Neural progenitor cell (in vitro differentiated cells): ENCODE measurements at places on chromosomes 12 and 14.

GRCh38 chr14:69137416-69137815 is 15.5 kb downstream of the DCAF5 start:
- no peak for DNase-seq

GRCh38 chr12:89991807-89992590 is 283.4 kb upstream of the ATP2B1 start:
- no peak for DNase-seq

DNA sequence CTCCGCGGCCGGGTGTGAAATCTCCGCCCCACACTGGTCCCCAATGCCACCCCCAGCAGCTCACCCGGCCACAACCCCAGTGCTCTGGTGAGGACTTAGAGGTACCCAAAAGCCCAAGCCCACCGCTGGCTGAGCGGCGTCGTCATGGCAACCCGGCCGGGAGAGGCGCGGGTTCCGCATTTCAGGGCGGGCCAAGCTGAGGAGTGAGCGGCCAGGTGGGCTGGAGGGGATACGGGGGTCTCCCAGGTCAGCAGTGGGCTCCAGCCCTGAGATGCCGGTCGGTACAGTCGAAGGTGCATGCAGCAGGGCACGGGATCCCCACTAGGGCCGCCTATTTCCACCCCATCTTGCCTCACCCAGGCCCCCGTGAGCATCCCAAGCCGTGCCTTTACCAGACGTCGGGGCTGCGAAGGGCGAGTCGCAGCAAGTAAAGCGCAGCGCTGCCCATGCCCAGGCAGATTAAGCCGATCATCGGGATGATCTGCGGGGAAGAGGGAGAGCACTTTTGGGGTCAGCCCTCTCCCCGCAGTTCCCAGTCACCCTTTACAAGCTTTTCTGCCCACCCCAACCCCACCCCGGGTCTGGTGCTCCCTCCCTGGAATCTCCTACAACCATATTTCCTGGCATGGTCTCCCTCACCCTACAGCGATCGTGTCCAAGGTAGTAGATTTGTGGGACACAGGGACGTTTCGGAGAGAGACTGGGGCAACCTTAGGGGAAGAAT is 6.9 kb downstream of the SHMT2 start:
- peak; percentile 84 for DNase-seq

- DNase-seq, result peak; percentile 61
These were observed 527.2 kb downstream of the FLRT2 start for GRCh38 chr14:86057018-86057667.

- DNase-seq, result no peak
These were observed 3.4 kb downstream of the TRHDE start for GRCh38 chr12:72275526-72275925.

- peak; percentile 45 for DNase-seq
These were observed 353.7 kb downstream of the APAF1 start for GRCh38 chr12:98998697-98999299.

GRCh38 chr14:33679461-33680225 is 271.2 kb downstream of the EGLN3 start:
- DNase-seq, result no peak

DNA sequence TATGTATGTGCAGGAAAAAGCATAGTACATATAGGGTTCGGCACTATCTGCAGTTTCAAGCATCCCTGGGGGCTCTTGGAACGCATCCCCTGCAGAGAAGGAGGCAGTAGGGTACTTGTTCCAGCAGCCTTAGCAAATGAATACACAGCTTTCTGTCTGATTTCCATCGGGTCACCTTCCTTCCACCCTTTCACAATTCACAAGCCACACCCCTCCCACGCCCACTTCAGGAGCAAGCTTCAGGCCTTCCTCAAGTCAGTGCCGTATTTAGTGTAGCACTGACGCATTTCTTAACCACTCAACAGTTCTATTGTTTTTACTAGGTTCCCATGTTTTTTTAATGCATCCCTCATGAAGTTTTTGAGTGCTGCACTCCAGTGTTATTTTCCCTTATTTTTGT is 64.2 kb downstream of the CLMN start:
- DNase-seq, result peak; percentile 78

GRCh38 chr14:24392325-24393091 is 6.3 kb upstream of the NYNRIN start:
- no peak for DNase-seq

DNA sequence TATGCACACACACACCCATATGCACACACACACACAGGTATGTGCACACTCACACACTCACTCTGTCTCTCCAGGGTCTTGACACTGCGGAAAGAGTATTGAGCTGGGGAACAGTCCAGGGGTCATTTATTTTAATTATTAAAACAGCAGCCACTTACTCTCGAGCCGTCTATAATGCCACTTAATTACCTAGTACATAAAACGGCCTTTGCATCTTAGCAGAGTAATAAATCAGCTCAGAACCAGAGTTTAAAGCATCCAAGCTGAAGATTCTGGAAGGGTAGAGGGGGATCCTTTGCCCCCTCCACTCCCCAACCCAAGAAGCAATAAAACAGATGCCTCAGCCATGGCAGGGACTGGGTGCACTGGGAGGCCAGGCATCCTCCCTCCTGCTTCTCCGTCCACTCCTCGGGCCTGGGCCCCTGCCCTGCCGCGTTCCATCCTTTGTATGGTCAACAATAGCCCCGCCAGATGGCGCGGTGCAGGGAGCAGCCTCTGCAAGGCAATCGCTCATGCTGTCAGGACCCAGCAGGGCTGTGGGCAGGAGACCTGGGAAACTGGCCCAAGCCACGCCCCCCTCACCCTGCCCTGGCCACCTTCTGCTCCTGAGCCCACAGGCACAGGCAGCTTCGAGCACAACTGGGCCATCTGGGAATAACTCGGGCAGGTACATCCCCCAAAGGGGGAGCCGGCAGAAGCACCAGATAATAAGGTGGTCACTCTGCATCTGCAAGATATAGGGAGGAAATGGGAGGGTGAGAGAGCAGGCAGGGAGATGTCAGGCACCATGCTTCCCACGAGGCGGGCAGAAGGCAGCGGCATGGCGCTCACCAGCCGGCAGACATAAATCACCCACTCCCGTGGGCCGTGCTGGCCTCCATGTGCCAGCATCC is 40.9 kb downstream of the CCDC85C start:
- peak; percentile 97 for DNase-seq

DNA sequence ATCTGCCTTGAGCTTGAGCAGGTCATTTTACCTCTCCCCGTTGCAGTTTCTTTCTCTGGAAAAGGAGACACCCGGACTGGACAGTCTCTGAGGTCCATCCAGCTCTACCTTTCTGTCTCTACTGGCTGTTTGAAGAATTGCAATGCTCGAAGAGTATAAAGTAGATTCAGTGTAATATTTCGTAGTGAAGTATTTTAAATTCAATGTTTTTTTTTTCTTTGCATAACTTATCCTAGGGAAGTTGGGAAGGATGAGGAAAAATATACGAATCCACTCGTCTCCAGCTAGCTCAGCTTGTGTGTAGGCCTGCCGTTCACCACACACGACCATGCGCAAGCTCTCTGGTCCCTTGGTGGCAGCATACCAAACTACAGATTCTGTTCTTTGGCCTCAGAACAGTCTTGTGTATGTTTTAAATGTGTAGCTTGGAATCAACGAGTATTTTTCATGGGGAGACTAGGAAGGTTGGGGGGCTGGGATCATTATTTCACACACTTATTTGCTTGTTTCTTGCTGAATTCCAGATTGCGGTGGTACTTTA is 307.9 kb downstream of the CACNA1C start:
- DNase-seq, result no peak

GRCh38 chr14:60622210-60622916 is 26.9 kb downstream of the SIX1 start:
- DNase-seq, result no peak

GRCh38 chr12:104340925-104341611 is 37.5 kb downstream of the EID3 start:
- no peak for DNase-seq

GRCh38 chr12:124680863-124681778 is 113.7 kb upstream of the NCOR2 start:
- peak; percentile 63 for DNase-seq

DNA sequence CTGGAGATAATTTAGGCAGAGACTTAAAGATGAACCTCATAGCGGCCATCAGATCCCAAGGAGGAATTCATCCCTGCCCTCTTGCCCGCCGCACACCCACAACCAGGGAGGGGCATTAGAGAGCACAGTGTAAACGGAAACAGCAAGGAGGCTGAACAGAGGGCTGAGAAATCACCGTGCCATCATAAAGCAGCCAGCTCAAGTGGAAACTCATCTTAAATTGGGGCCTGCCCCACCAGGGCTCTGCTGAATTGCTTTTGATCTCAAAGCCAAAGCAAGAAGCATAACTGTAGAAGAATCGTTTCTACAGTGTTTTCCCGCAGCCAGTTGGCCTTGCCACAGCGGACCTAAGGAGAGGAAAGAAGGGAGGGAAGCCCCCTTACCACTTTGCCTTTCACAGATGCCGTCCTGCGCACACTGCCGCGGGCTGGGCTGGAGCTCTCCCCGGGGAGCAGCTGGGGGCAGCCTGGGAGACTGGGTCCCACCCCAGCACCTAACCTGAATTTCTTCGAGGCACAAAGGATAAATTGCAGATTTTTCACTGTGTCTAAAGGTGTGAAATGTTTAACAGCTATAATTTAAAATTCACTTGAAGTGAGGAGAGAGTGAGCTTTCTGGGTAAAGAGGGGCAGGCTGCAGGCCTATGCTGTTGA is 51.8 kb upstream of the MMP17 start:
- DNase-seq, result no peak

GRCh38 chr12:76520348-76520747 is 39.2 kb downstream of the OSBPL8 start:
- DNase-seq, result no peak

DNA sequence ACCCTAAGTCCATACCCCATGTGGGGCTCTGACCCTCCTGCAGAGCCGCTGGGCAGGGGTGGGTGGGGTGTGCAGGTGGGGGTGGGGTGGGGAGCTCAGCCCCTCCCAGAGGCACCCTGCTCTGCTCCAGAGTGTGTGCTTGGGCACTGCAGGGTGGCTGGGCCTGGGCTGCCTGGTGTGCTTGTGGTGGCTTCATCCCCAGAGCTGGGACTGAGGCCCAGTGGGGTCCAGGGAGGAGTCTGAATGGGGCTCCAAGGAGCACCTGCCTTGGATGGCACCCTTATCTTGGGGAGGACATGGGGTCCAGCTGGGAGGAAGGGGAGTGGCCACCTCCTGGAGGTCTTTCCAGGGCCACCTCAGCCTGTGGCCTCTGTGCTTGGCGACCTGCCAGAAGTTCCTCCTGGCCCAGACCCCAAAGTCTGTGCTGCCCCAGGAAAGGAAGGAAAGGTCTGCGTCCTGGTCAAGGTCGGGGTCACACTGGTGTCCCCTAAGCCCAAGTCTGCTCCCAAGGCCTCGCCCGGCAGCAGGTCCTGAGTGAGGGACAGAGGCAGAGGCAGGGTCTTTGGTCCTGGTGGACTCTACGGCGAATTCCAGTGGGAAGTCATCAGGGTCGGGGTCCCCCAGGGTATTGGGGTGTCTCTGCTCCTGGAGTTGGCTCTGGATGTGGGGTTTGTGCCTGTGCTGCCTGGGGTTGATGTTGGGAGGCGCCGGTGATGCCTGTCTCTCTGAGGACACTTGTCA is 373.4 kb downstream of the TMEM121 start:
- DNase-seq, result no peak

DNA sequence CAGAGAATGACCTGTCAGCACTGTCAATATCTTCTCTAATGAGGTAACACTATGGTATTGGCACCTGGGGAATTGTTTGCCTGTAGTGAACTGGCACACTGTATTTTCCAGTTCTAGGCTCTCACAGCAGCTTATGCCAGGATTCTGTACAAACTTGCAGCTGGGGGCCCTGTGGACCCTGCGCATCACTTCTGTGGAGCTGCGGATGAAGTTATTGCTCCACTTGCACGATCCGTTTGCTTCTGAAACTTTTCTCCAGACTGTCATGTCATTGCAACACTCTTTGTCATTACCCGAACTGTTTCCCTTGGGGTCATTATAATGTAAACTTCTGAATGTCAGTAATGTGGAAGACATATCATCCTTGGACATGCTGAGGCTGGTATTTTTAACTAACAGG is 3.9 kb downstream of the RNASE11 start:
- DNase-seq, result no peak

DNA sequence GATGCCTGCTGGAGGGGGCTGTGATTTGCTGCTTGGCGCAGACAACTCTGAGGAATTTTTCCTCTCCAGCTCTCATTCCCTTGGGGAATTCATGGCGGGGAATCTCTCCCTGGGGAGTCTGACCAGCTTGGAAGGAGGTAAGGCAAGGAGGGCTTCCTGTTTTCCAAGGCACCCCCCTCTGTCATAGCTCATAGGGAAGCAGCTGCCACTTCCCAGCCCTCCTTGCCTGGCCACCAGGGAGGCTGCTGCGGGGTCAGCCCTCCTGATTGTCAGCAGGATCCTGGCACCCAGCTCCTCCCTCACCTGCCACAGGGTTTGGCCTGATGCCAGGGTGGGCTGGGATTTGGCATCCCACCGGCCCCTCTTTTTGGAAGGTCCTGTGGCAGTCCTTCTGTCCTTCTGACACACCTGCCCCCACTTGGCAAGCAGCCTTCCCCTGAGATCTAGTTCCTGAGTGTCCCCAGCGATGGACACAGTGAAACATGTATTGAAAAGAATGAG is 74.9 kb downstream of the TSPAN9 start:
- peak; percentile 42 for DNase-seq

DNA sequence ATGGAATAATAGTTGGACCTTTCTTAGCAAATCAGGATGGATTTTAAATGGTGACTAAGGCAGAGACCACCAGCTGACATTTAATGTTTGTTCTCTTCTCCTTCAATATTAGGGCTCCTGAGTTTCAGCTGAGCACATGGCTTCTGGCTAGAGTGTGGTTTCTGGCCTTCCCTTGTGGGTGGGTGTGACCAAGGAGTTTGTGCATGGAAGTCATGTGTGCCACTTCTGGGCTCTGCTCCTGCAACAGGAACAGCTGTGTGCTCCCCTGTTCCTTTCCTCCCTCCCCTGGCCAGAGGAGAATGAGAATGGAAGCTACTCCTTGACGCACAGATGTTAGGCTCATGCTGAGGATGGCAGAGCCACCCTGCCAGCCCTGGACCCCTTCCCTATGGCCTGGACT is 44.2 kb downstream of the CCDC175 start:
- no peak for DNase-seq

DNA sequence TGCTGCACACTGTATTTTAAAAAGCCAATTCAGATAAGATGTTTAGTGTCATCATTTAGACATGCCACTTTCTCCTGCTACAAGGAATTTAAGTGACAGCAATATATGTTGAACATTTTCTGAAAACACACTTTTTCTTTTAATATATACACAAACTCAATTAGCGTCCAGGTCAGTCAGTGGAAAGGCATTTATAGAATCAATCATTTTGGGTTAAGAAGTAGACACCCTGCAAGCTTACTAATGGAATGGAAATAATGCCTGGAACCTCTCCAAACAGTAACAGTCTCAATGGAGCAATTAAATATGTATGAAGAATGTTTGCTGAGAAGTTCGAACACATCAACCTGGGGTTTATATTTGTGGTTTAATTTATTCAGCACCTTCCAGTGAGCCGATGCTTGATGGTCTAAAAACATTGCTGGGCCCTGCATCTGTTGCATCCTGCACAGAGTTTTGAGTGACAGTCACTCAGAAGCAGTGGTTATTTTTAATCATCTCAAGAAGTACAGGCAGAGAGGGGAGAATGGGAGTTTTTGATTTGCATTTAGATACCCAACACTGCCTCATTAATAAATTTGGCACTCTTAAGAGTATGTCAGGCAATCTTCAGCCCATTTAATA is 410.7 kb downstream of the TMEM117 start:
- no peak for DNase-seq

- no peak for DNase-seq
These were observed 24.1 kb downstream of the DUSP16 start for GRCh38 chr12:12538535-12538934.
